ENCODE measurements at places on chromosomes 12 and 14. TPM values are rescaled to one million over a fixed set of nuclear protein-coding genes. Genes with fewer than 3 reads are reported as not detected.
A peak's percentile ranks its signal among the peaks of the same experiment; 100 is the strongest.

- DNase-seq, result no peak
Observed at GRCh38 chr12:98419795-98420404, 95.5 kb upstream of the TMPO start.

DNA sequence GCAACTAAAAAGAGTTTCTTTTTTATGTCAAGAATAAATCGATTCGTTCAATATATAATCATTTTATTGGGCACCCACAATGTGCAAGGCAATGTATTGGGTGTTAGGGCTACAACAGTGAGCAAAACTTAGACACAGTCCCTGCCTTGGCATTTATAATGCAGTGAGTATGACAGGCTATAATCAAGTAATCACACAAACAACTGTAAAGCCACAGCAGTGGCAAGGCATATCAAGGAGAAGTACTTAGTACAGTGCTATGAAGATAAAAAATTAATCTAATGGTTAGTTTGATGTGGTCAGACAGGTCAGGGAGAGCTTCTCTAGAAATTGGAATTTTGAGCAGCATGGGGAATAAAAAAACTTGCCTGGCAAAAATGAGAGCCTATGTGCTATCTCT is 39.5 kb upstream of the OTOGL start:
- no peak for DNase-seq

GRCh38 chr12:74626397-74626796 is 88.8 kb downstream of the ATXN7L3B start:
- DNase-seq, result no peak

The CISTR gene
- total RNA-seq, result not detected

DNA sequence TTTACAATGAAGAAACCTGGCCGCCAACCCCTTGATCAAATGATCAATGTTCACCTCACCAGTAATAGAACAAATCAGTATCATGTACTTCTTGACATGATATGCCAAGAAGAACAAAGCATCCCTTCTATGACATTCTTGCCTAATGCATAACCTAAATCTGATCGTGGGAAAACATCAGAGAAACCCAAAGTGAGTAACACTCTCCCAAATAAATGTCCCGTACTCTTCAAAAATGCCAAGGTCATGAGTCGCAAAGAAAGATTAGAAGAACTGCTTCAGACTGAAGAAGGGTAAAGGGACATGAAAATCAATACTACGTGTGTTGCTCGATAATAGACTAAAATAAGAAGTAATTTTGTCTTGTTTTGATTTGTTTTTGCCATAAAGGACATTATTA is 11.4 kb upstream of the SLC25A3 start:
- no peak for DNase-seq

DNA sequence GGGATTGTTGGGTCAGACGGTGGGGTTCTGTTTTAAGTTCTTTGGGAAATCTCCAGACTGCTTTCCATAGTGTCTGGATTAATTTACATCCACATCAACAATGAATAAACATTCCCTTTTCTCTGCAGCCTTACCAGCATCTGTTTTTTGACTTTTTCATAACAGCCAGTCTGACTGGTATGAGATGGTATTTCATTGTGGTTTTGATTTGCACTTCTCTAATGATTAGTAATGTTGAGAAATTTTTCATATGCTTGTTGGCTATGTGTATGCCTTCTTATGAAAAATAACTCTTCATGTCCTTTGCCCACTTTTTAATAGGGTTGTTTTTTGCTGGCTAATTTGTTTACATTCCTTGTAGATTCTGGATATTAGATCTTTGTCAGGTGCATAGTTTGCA is 140.8 kb upstream of the CNTN1 start:
- DNase-seq, result no peak

GRCh38 chr14:94770251-94770749 is 387 bp upstream of the GSC start:
- DNase-seq, result peak; percentile 49

The CLEC1B gene
- total RNA-seq, result not detected

GRCh38 chr14:98186140-98186539 is 1085.9 kb downstream of the BCL11B start:
- no peak for DNase-seq

The GLIPR1L1 gene
- not detected for total RNA-seq

The SPATS2 gene
- total RNA-seq, result 34.1 TPM

The SERPINA5 gene
- total RNA-seq, result not detected

DNA sequence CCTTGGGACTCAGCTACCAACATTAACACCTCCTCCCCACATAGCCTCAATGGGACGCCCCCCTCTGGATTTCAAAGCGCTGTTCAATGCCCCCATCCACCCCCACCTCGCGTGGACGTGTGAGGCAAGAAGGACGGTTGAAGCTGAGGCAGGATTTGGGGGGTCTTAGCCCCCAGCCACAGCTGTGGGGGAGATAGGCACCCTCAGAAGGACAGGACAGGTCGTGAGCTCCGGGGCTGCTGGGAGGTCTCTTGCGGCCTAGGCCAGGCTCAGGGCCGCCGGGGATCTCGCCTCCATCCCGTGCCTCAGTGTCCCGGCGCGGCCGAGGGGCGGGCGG is 8.3 kb upstream of the SP7 start:
- no peak for DNase-seq

The SYT10 gene
- total RNA-seq, result not detected

DNA sequence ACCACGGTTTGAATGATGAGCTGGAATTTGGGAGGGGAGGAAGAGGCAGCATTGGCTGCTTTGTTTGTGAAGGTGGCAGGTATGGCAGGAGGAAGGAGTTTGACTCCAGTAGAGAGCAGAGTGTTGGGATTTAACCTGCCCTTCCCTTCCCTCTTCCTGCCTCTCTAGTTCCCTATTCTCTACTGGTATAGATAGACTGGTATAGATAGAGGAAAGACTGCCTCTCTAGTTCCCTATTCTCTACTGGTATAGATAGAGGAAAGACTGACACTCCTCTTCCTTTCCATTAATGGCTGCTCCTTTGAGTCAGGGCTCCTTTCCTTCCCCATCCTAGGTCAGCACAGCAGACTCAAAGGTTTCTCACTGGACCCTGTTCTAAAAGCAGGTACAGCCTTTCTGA is 8.4 kb upstream of the SYCP3 start:
- DNase-seq, result no peak

The TPPP2 gene
- total RNA-seq, result not detected

The TOMM20L gene
- total RNA-seq, result not detected

DNA sequence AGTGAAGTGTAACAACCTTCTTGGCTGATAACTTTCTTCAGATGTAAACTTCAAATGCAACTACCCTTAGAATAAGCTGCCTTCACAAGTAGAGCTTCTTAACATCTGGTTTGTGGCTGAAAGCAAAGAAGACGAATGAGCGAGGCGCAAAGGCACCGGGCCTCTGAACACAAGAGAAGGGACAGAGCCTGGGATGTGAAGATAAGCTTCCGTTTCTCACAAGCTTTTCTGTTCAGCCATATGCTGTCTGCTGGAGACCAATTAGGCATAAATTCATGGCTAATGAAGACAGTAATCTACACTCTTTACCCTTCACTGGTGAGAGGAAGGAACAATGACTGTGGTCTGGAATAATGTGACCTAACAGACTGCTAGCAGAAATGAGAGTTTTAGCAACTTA is 195.2 kb downstream of the ATXN7L3B start:
- DNase-seq, result no peak

DNA sequence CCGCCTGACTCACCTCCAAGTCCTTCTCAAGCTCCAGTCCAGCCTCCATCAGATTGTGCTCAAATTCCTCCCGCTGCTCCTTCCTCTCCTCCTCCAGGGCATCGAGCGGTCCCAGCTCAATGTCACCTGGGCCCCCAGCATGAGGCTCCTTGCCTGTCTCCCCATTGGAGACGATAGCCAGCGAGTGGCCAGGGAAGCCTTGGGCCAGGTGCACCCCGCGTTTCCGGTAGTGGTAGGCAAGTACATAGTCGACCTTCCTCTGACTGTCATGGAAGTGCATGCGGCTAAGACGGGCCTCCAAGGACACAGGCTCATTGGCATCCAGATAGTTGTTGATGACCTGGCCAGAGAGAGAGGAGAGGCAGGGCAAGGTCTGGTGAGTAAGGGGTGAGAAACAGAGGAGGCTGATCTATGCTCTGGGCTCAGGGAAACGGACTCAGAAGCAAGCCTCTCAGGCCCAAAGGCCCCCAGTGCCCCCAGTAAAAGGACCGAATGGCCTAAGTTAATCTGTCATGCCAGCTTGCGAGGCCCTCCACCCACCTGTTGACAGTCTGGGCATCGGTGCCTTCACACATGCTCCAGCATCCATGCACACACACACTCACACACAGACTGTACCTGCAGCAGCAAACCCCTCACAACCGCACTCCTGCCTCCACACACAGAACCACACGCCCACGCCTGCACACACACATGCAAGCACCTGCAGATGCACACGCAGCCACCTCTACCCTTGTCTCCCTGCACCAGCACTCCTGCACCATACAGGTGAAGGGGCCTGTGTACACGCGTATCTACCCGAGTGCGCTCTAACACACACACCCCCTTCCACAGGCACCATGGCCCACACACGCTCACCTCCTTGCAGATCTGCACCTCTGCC is 23.8 kb downstream of the ANO2 start:
- DNase-seq, result no peak

GRCh38 chr14:77805706-77806105 is 5.8 kb downstream of the ADCK1 start:
- no peak for DNase-seq
